Fibroblast of the aortic adventitia (primary cell): ENCODE measurements at places on chromosomes 4 and X. TPM values are rescaled to one million over a fixed set of nuclear protein-coding genes. Genes with fewer than 3 reads are reported as not detected.

IQSEC2 gene
- total RNA-seq = 3.6 and 5.6 TPM in 2 replicates

GYPB gene
- total RNA-seq = not detected in 2 replicates

EREG gene
- total RNA-seq = 15.0 TPM in 1 of 2 replicates, not detected in the other

DNA sequence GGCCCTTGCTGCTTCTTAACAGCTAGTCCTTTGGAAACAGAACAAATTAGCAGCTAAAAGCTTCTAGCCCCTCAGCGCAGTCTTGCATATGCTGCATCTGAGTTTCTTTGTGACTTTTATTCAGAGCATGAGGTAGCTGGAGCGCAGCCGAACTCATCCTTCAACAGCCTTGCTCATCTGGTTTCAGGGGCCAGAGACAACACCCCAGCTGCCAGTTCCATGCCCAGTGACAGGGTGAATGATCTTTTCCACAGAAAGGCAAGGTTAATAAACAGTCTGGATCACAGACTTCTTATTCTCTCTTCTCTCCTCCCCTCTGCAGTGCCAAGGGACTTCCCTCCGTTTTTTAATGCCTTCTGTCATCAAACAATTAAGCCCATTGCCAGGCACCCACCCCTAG lies 216.6 kb upstream of the INTU start:
- no peak for DNase-seq

DNA sequence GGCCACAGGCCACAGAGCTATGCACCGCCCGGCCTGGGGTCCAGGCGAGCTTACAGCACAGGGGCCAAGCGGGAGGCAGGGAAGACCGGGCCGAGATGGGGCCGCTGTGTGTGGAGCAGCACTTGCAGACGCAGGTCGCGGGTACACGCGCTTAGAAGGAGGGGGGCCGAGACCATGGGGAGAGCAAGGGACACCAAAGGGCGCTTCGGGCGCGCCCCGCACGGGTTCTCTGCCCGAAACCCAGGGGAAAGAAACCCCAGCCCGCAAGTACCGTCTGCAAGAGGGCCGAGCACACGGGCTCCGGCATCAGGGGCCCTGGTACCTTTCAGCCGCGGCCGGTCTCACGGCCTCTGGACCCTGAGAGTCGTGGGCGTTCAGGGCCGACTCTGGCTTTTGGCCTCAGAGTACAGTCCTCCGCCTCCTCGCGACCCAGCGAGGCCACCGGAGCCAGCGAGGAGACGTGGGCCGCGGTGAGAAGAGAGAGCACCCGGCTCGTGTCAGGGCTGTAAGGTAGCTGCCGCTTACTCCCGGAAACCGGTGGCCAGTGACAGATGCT lies 342 bp downstream of the EOLA2 start:
- DNase-seq = no peak

GRCh38 chr4:159010563-159011260 lies 92.2 kb upstream of the RAPGEF2 start:
- DNase-seq = peak; percentile 92

CTAG2 gene
- total RNA-seq = not detected in 2 replicates

- DNase-seq = no peak
These were observed 482.6 kb downstream of the IDS start for GRCh38 chrX:149022485-149022884.

CFAP47 gene
- not detected in 2 replicates for total RNA-seq

NR0B1 gene
- total RNA-seq = 0.90 and 1.7 TPM in 2 replicates

DNA sequence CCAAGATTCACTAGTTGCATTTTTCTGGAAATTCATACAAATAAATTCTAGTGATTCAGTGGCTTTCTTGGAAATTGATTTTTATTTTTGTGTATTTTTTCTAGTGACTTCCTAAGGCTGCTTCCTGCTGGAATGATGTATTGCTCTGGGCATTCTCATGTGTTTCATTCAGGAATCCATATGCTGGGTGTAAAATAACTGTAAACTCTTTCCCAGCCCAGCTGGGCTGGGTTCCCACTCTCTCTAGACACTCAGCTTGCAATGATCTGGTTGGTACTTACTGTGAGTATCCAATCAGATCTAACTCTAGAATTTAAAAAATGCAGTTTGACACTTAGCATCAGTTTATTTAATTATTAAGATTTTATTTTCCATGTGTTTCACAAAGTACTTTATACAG lies 882.2 kb downstream of the STIM2 start:
- no peak for DNase-seq

GRCh38 chrX:128929271-128930057 lies 593.8 kb downstream of the SMARCA1 start:
- no peak for DNase-seq

DNA sequence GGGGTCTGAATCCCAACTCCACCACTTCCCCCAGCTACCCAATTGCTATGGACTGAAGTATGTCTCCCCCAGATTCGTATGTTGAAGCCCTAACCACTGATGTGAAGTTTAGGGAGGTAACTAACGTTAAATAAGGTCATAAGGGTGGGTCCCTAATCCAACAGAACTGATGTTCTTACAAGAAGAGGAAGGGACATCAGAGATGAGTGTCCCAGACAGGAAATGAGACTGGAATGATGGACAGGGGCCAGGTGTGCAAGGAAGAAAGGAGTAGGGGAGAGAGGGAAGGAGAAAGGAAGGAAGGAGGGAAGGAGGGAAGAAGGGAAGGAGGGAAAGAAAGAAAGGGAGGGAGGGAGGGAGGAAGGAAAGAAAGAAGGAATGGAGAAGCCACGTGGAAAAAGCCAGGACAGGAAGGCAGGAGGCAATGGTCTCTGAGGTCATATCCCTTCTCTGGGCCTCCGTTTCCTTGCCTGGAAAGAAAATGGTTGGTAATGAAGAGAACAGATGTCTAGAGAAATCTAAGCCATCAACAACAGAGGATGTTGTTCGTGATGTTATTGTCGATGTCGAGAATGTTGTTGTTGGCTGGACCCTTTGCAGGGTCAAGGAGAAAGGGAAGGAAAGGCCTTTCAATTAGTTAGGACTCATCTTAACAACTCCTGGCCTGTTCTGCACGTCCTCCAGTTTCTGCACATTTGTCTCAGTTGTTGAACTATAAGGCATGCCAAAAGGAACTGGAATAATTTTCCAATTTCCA lies 59.0 kb upstream of the FGFBP2 start:
- DNase-seq = no peak

DNA sequence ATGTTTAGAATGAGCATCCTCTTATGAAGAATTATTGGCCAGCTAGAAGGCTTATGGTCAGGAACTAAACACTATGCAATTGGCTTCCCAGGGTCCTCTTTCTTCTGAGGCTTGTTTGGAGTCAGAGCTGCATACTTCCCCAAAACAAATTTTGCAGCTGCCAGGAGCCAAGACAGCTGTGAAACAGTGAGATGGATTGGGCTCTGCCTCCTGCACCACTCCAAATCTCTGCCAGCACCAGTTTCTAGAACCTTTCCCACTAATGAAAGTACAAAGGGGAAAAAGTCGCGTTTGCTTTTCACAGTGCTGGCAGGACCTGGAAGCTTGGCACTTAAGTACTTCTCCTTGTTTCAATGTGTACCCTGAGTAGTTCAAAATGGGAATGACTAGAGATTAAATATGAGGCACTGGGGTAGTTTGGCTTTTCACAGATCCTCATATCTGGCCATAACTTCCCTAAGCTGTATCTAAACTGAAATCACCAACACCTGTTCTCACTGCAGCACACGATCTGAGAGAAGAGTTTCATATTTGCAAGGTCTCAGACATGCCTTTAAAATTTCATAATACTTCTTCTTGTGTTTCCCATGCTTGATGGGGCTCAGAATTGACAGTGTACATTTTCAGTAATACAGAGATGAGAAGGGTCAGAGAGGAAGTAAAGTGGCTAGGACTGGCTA lies 20.7 kb upstream of the AR start:
- no peak for DNase-seq

DNA sequence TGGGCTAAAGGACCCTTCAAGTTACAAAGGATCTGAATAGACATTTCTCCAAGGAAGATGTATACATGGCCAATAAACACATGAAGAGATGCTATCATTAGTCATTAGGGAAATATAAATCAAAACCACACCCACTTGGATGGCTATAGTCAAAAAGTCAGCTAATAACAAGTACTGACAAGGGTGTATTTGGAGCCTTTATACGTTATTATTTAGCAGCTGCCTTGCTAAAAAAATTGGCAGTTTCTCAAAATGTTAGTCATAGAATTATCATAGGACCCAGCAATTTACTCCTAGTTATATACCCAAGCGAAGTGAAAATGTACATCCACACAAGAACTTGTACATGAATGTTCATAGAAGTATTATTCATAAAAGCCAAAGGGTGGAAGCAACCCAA lies 112.7 kb upstream of the DUSP21 start:
- peak; percentile 32 for DNase-seq

GABRA4 gene
- total RNA-seq = 0.08 TPM in 1 of 2 replicates, not detected in the other

GRCh38 chr4:69044247-69044646 lies 52.0 kb upstream of the UGT2B7 start:
- DNase-seq = peak; percentile 60

GRCh38 chr4:19999276-19999675 lies 252.4 kb upstream of the SLIT2 start:
- DNase-seq = no peak
